ENCODE measurements at places on chromosomes 4 and X.

DNA sequence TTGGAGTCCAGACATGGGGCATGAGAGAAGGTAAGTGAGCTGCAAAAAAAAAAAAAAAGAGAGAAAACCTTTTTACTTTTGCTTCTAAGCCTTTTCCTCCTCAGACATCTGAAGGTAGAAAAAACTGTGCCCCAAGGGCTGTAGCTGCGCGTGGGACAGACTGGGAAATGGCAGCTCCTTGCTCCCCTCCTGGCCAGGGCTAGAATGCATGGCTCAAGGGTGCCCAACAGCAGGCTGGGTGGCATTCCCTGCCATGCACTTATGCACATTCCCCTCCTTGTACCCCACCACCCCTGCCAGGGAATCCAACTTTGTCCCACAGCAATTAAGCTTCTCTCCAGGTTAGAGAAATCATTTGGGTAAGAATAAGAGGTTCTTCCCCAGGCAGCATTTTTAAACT is 421.2 kb downstream of the TRAM1L1 start:
- no peak for DNase-seq

DNA sequence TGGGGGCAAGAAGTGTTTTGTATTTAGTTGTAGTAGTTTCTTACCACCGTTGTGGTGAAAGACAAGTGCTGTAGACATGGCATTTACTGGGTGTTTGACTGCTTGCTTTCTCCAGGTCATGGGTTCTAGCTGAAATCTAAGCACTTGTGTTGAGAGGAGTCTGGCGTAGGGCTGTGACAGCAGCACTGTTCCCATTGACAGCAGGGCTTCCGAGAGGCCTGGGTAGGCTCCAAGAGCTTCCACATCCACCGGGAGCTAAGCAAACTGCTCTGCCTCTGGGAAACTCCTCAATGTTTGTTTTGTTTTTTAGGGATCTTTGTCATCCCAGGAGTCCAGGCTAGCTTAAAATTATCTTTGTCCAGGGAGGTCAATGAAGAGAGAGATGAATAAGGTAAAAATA is 44.3 kb downstream of the BMPR1B start:
- no peak for DNase-seq

GRCh38 chrX:120311727-120312063 is 434 bp upstream of the TMEM255A start:
- DNase-seq: no peak

- DNase-seq: no peak
These were observed 19.6 kb downstream of the CAMK2D start for GRCh38 chr4:113741956-113742355.

DNA sequence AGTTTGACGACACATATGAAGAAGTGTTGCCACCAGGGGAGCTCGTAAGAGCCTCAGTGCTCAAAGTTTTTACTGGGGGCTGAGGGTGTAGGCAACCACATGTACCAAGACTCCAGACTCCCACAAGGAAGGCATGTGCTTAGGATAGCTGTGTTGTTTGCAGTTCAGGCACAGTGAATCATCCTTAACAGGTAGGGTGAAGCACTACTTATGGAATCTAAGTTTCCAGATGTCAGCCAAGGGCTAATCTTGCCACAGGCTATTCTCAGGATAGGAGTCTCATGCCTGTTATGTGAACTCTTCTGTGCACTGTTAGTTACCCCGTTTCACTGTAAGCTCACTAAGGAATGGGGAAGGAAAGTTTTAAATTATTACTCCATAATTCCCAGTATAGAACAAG is 202.6 kb downstream of the TMA16 start:
- no peak for DNase-seq

GRCh38 chr4:2268357-2269205 is 6.7 kb upstream of the MXD4 start:
- no peak for DNase-seq

- DNase-seq: no peak
These were observed 76.2 kb upstream of the PAQR3 start for GRCh38 chr4:79015411-79015810.

DNA sequence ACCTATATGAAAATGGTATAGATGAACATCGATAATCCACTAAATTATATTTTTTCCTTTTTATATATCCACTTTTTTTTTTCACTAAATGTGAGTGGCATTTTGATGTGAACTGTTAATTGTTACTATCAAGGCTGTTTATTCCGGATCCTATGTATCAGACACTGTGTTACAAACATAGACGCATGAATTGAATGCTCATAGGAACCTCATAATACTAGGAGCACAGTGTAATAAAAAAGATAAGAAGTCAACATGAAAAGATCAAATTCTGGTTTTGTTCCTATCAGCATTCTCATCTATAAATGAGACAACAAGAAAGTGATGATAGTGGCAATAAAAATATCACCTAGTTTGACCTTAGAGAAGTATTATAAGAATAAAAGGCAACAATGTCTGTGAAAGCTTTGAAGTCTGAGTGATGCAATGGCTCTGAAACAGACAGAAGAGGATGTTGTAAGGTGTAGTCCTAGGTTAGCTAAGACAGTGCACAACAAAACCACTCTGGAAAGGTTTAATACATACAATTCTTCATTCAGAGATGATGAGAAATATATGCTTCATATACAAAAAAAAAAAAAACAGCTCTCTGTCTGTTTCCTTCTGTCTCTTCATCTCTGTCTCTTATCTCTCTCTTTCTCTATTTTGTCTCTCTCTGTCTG is 148.6 kb upstream of the NLGN4X start:
- DNase-seq: no peak

- no peak for DNase-seq
These were observed 37.8 kb downstream of the SORBS2 start for GRCh38 chr4:185774131-185774653.

- DNase-seq: no peak
These were observed 23.3 kb downstream of the SPIN4 start for GRCh38 chrX:63327788-63328187.

- no peak for DNase-seq
These were observed 9.6 kb downstream of the AFP start for GRCh38 chr4:73445383-73446335.

DNA sequence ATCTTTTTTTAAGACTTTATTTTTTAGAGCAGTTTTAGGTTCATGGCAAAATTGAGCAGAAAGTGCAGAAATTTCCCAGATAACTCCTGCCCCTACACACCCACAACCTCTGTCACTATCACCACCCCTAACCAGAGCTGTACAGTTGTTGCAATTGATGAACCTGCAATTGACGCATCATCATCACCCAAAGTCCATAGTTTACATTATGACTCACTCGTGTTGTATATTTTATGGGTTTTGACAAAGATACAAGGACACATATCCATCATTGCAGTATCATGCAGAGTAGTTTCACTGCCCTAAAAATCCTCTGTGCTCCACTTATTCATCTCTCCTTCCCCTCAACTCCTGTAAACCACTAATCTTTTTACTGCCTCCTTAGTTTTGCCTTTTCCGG is 34.5 kb upstream of the WAS start:
- DNase-seq: no peak

DNA sequence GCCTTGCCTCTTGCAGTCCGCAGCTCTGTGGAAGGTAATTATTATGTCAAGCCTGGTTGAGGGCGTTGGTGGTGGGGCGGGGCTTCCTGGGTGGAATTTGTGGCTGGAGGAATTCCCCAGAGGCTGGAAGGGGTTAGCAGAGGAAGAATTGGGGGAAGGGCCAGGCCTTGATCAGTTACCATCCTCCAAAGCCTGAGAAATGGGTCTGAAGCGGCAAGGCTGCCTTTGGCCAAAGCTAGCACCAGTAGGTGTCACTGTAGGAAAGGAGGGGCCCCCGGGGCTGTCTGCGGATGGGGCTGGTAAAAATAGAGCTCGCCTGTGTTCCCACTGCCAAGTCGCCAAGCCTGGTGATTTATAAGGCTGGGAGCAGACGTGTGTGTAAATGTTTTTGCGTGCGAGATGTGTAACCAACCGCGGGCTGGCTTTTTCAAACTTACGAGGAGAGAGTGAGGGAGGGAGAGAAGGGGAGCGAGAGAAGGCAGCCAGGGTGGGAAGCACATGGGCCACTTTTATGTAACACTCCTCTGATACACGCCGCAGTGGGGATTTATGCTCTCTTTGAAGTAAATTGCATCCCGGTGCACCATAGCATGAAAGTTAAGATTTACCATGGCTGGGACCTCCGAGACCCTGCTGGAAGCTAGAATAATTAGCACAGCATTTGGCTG is 367.0 kb downstream of the BCOR start:
- DNase-seq: peak; percentile 28

GRCh38 chr4:165085946-165086345 is 26.7 kb downstream of the TMEM192 start:
- no peak for DNase-seq

- no peak for DNase-seq
These were observed 21.0 kb upstream of the UGT2B7 start for GRCh38 chr4:69075061-69075792.

DNA sequence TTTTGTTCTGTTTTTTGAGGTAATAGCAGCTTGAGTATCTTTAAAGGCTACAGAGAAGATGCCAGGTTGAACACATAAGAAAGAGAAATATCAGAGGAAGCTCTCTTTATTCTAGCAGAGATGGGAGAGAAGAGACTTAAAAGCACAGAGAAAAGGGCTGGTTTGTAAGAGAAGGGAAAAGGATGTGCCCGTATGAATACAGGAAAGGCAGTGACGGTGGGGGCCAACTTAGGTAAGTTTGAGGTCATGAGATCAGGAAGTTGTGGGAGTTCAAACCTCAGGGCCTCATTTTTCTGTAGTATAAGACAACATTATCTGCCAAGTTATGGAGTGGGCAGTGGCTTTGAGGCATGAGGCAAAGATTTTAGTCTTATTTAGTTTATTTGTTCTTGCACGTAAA is 121.3 kb upstream of the S100G start:
- peak; percentile 8 for DNase-seq

DNA sequence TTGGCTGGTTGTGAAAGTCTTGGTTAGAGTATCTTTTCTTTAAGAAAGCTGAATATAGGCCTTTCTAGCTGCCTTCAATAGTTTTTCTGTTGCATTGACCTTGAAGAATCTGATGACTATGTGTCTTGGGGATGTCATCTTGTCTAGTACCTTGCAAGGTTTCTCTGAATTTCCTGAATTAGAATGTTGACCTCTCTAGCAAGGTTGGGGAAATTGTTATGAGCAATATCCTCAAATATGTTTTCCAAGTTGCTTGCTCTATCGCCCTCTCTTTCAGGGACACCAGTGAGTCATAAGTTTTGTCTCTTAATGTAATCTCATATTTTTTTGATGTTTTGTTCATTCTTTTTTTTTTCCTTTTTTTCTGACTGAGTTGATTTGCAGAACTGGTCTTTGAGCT is 194.7 kb downstream of the RAB28 start:
- no peak for DNase-seq

DNA sequence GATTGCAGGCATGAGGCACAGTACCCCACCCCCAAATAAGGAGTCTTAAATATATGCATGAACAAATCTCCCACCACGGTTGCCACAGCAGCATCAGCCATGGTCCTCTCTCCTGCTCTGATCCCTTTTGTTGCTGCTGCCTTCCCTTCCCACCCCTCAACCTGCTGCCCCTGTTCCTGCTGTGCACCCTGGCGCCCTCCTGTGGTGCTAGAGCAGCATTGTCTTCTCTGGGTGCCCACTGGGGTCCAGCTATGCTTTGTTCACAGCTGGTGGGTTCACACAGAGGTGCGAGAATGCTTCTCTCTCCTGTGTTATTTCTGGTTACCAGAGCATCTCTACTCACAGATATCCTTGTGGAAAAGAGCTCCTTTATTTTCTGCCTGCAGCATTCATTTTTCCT is 116.2 kb downstream of the GATB start:
- no peak for DNase-seq

DNA sequence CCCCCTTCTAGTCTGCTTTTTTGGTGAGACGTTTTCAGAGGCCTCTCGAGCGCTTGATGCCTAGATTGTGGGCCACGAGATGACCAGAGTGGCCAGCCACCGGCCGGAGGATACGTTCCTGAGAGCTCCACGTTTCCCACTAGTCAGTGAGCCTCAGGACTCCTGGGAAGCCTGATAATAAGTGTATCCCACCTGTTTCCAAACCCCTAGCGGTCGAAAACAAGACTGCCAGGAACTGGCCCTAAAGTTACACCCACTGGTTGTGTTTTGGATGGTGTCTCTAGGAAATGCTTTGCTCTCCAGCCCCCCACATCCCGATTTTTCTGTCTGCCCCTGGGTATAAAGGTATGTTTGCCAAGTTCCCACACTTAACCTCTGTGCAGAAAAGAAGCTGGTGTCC is 4.6 kb upstream of the RS1 start:
- DNase-seq: no peak

DNA sequence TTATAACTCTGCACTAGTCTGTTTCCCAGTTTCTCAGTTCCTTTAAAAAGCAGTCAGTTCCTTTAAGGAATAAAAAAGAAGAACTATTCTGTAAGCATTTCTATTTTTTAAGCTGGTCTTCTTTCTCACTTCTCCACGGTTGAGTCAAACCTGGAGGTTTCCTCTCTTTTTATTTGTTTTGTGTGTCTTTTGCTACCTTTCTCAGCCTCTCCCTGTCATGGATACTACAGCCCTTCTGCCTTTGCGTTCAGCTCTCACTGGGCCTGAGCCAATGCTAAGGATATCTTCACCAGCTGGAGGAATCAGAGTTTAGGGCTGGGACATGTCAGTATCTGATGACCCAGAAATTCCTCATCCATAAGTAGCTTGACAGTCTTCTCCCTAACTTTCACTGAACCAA is 49.7 kb upstream of the PRKX start:
- DNase-seq: no peak

- no peak for DNase-seq
These were observed 42.3 kb downstream of the NALF2 start for GRCh38 chrX:69546417-69546816.

- DNase-seq: no peak
These were observed 340.8 kb upstream of the NDST4 start for GRCh38 chr4:115454228-115454627.

DNA sequence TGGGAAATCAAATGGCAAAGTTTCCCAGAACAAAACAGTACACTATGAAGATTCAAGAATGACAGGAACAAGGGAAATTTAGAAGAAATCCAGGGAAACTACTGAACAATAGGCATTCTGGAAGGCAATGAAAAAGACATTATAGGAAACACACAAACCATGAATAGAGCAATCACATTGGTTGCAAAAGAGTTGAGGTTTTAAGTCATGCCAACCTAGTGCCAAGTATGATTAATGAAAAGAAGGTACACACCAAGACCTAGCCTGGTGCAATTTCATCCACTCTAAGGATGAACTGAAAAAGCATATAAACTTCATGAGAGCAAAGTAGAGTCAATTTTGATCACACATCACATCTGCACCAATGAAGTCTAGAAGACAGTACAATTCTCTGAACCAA is 326.9 kb downstream of the PDHA2 start:
- DNase-seq: no peak

- DNase-seq: no peak
These were observed 59.2 kb upstream of the SLC39A8 start for GRCh38 chr4:102404431-102404969.

GRCh38 chr4:116881077-116881476 is 204.3 kb downstream of the TRAM1L1 start:
- DNase-seq: no peak

- no peak for DNase-seq
These were observed 49.8 kb upstream of the LGI2 start for GRCh38 chr4:25080571-25080970.

- DNase-seq: no peak
These were observed 1538.2 kb downstream of the TECRL start for GRCh38 chr4:62871078-62871477.

GRCh38 chrX:68599256-68600152 is 48.0 kb upstream of the STARD8 start:
- DNase-seq: no peak

Data from stimulated activated CD8-positive, alpha-beta memory T cell treated with anti-CD3 and anti-CD28 coated beads, Interleukin-4, amount 100 ng/mL, for 24 hours (primary cell).